ENCODE measurements at places on chromosomes 16 and 17. TPM values are rescaled to one million over a fixed set of nuclear protein-coding genes. Genes with fewer than 3 reads are reported as not detected.

DNA sequence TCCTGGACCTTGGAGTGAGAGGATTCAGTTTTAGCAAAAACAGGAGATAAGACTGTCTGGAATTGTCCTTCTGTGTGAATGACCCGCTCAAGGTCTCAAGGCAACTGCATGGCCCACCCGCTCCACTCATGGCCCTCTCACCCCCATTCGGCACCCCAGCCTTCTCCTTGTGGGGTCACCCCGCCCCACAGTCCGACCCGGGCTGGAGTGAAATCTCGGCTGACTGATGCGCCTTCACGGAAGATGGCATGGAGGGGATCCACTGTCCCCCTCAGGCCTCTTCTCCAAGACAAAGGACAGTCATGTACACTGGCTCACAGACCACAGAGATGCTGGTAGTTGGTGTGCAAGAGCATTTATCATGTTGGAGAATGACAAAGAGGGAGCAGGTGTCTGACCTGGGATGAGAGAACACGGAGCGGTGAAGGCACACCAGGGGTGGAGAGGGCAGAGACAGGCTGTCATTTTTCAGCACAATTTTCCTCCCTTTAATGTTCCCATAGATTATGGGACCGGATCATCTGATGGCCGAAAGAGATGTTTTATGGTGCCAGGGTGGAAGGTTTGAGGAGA is 391.9 kb upstream of the TNRC6C start:
- DNase-seq = no peak

- no peak for DNase-seq
These were observed 2.7 kb upstream of the GJC1 start for GRCh38 chr17:44832805-44833204.

DNA sequence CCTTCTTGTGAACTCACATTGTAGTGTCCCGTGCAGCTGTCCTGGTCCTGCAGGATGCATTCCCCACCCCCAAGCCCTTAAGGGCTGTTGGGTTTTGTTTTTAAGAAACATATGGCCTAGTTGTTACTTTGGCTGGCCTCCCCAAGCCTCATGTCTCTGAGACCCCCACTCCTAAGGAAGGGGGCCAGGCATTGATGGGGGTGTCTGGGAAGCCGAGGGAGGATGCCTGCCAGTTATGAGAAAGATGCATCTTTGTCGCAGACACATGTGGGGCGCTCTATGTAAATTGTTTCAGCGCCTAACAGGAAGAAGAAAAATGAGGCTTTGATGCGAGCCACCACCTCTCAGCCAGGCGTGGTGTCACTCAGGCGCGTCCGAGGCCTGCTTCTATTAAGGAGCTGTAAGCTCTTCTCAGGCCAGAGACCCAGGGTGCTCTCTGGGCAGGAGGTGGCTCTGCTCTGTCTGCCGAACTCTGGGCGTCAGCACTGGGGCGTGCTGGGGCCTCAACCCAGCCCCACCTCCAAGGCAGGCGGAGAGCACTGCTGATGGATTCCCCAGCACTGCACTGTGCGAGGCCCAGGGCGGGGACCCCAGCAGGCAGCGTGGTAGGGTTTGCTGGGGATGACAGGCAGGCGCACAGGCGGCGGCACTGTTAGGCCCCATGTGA is 70.6 kb downstream of the SREBF1 start:
- no peak for DNase-seq

DNA sequence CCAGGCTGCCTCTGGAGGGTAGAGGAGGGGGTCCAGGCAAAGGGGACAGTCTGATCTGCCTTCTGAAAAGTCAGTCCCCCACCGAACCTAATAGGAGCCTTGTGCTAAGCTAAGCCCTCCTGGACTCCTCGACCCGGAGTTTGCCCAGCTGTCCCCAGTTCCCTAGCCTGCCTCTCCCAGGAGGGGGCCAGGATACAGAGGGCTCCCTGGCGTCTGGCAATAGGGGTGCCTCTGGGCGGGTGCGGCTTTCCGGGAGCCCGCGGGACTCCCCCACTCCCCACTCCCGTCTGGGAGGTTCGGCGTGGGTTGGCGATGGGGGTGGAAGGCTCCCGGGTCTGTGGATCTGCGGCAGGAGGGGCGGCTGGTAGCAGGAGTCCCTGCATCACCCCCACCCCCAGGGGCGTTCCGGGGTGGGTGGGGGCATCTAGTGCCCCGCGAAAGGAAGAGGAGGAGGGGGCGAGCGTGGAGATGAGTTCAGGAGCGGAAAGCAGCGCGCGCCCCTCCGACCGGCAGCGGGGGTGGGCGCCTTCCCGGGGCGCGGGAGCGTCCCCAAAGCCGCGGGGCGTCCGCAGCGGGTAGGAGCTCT is 1.2 kb downstream of the GSG1L start:
- no peak for DNase-seq

DNA sequence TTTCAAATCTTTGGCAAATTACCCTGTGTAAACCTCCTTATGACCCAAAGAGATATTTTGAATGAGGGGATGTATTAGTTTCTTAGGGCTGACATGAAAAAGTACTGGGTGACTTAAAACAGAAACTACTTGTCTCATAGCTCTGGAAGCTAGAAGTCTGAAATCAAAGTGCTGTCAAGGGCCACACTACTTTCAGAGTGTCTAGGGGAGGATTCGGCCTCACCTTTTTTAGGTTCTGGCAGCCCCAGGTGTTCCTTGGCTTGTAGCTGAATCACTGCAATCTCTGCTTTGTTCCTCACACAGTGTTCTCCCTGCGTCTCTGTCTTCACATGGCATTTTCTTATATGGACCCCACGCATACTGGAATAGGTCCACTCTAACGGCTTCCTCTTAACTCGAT is 322.2 kb downstream of the CDH13 start:
- no peak for DNase-seq

DNA sequence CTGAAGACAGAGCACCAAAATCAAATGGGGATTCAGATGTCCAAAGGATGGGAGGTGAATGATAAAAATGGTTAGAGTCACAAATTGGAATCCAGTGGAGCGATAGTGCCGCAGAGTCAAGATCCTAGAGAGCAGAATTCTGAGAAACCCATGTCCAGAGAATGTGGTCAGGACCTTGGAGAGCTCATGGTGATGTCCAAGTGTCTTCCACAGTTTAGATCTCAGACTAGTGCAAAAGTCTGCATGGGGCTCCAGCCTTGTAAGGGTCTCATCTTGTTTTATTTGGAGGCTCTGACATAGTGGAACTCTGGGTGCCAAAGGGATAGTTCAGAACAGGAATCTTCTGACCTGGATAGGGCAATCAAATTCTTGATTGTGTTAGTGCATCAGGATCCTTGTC is 245.9 kb upstream of the HSBP1 start:
- no peak for DNase-seq

DNA sequence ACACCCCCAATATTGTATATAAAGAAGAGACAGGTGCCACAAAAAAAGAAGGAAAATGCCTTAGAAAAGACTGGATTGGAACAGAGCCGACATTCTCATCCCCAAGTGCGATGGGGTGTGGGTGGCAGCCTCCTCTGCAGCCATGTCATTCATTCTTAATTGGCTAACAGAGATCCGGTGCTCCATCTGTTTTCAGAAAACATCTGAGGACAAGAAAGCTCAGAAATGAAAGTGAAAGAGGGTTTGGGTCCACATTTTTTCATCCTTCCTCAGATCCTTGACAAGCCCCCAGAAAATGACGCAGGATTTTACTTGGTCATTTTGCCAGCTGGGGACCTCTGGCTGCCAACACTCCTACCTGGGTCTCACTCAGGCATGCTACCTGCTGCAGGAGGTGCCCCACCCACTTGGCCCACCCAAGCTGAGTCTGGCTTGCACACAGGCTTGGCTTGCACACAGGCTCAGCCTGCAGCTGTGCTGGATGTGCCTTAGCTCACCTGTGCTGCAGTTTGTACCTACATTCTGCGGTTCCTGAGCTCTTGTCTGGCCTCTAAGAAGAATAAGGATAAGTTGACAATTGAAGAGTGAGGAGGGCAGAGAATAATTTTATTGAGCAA is 21.9 kb downstream of the KIF2B start:
- no peak for DNase-seq

DNA sequence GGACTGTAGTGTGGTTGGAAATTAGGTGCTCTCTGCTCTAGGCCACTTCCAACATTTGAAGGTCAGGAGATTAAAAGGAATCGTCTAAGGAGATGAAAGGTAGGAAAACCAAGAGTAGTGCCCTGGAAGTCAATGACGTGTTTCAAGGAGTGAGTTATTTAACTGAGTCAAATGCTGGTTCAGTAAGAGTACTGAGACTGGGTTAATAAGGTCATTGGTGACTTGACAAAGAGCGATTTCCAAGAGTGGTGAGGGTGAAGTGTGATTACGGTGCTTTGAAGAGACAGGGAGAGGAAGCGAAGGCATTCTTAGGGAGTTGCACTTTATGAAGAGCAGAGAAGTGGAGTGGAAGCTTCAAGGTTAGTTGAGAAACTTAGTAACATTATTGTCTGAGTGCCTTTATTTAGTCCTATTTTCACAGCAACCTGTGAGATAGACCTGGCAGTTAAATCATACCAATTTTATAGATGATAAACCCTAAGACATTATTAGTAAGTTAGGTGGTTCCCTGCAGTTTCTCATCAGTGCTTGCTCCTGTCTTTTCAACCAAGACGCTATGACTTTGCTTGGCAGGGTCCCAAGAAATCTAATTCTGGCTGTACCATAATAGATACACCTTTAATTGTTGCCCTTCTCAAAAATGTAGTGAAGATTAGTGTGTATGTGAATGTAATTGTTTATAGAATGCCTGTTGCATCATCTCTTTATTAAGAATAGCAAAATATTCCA is 5.9 kb downstream of the ZNF207 start:
- no peak for DNase-seq

DNA sequence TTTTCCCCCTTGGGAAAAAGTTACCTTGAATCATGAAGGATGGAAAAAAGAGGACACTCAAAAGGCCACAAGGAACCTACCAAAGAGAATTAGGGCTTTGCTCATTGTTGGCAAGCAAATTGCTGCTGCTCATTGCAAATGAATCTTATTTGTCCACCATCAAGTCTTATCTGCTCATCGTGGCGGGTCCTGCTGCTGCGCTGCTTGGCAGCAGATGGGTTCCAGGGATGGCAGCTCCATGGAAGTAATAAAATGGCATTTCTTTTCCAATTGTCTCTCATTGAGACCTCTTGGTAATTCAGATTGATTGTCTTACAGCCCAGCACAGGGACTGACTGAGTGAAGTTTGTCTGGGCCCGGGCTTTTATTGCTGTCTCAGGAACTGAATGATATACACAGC is 118.7 kb downstream of the MRM1 start:
- no peak for DNase-seq

ZG16B gene
- total RNA-seq = 0.22 TPM

CPNE2 gene
- total RNA-seq = 5.1 TPM

TMEM238L gene
- not detected for total RNA-seq

SLX4 gene
- total RNA-seq = 14.1 TPM
